ENCODE measurements at places on chromosomes 2 and 18.

- DNase-seq = peak; percentile 71
Observed at GRCh38 chr2:237673130-237674001, 46.0 kb downstream of the LRRFIP1 start.

DNA sequence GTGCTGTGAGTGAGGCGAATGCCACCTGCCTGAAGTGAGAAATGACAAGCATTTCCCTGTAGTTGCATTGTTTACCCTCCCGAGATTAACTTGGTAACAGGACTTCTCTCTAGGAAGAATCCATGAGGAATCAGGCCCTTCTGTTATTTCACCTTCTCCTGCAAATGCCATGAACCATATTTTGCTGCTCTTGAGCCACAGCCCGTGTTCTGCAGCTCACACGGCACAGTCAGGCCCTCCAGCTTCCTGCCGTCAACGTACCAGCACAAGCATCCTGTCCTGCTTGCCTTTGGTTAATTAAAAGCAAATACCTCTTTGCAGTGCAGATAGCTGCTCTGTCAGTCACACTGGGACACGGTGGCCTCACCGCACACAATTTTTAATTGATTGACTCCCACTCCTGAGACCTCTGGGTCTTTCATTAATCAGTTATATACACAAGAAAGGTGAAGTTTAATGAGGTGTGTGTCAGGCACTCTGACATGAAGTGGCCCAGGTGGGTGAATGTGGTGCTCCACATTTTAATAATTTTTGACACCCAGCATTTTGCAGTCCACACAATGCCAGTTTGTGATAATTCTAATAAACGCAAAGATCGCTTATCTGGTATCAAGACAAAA lies 95.3 kb upstream of the ASB18 start:
- no peak for DNase-seq

DNA sequence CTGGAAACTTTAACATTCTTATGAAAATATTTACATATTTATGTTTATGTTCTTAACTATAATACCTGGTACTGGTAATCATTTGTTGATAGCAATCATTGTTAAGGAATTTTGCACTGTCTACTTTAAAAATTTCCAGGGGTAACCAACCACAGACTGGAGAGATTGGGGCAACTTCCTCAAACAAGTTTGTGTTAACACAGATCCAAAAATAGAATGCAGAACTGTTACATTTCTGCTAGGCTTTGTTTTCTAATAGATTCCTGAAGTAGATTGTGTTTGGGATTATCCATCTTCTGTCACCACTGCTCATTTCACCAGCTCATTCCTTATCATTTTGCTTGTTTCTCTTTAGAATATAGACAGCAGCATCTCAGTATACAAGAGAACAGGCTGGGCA lies 23.7 kb downstream of the RNF125 start:
- DNase-seq = no peak

DNA sequence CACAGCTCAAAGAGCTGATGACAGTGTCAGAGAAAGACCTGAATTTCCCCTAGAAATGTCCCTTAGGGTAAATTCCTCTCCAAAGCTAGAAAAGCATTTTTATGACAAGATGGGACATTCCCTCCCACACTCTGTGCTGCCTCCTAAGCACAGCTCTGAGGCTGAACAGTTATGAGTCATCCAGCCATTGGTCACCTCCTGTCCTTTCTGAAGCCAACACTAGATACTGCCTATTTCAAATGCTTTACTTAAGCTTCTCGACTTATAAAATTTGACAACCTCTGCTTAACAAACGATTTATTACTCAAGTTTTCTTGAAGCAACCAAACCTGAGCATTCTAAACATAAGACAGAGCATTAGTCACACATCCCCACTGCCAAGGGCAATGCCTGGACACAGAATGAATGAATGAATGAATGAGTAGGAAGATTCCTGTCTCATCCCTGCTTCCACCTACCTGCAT lies 35.4 kb downstream of the B4GALT6 start:
- no peak for DNase-seq

DNA sequence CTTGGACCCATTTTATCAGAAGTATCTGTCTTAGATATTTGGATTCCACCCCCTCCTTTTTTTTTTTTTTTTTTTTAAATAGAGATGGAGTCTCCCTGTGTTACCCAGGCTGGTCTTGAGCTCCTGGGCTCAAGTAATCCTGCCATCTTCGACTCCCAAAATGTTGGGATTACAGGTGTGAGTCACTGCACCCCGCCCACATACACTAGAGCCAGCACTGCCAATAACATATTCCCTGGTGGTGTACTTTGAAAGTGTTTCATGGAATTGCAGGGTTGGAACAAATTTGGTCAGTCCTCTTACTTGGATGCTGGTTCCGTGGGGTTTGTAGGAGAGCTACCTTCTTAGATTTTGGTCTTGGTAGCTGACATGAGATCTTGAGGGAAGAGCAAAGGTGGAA lies 15.0 kb downstream of the PDCL3 start:
- DNase-seq = no peak

DNA sequence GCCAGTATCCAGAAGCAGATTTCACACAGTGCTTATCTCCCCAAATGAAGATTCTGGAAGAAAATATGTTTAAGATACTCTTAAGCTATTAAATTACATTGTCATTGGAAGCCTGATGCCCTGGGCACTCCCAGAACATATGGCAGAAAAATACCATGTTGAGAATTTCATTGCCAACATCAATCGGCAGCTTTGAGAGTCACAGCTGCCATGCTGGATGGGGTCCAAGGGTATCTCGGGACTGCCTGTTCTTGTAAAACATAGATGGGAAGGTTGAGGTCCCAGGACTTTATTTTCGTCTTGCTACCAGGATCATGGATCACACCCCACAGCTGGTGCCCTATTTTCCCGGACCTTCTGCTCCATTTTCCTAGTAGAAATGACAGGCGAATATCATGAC lies 632.5 kb downstream of the SUCLG1 start:
- DNase-seq = no peak

GRCh38 chr18:24200494-24201290 lies 61.8 kb downstream of the CABYR start:
- DNase-seq = no peak
